ENCODE measurements at places on chromosomes 2 and 18.
A peak's percentile ranks its signal among the peaks of the same experiment; 100 is the strongest.

DNA sequence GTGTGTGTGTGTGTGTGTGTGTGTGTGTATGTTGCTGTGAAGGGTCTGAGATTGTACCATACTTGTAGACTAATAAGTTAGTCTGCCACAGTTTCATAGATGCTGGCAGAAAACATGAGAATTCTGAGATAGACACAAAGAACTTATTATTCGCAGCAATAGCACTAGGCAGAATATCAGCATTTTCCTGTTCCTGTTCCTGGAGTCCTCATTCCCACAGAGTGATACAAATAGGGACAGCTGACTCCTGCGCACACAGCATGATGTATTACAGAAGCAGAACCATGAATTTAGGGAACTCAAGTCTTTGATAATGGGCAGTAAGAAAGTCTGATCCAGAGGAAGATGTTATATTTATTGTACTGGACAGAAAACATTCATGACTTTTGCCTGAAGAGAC lies 1466.3 kb downstream of the DPP10 start:
- DNase-seq: no peak

- DNase-seq: no peak
Observed at GRCh38 chr18:29653671-29654215, 1388.8 kb downstream of the DSC3 start.

- DNase-seq: no peak
Observed at GRCh38 chr18:55396979-55397378, 191.0 kb downstream of the TCF4 start.

DNA sequence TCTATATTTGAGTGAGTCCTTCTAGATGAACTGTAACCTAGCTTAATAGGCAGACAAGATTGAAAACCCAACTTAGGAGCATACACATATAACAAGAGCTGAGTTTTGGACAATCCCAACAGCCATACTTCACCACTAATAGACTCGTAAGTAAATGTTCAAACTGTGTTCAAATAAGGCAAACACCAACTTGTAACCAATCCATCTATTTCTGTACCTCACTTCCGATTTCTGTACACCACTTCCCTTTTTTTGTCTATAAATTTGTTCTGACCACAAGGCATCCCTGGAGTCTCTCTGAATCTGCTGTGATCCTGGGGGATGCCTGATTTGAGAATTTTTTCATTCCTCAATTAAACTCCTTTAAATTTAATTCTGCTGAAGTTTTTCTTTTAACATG lies 1149.1 kb upstream of the NRXN1 start:
- no peak for DNase-seq

- no peak for DNase-seq
Observed at GRCh38 chr18:52008330-52008729, 331.7 kb upstream of the DCC start.

- no peak for DNase-seq
Observed at GRCh38 chr18:34033968-34034367, 190.7 kb downstream of the NOL4 start.

DNA sequence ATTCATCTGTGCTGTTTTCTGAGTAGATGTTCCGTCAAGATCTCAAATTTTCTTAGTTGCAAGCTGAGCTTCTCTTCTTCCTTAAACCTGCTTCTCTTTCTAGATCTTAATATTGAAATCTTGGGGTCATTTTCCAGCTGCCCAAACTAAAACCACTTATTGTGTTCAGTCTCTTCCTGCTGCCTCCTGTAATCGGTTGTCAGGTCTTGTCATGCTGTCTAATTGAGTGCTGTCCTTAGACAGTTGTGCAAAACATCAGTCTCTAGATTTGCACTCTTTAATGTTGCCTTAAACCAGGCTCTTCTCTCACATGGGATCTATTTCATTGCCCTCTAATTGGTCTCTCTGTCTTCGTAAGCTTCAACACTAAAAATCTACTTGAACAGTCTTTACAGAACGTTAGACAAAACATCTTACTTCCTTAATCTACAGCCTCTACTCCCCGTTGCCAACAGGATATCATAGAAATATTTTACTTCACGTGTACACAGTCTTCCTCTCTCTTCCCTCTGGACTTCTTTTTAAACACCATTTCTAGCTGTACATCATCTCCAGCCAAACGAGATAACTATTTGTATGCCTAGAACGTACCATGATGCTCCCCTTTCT lies 34.9 kb downstream of the GPD2 start:
- DNase-seq: no peak

- DNase-seq: no peak
Observed at GRCh38 chr2:121429119-121429903, 101.4 kb upstream of the RNU4ATAC start.

DNA sequence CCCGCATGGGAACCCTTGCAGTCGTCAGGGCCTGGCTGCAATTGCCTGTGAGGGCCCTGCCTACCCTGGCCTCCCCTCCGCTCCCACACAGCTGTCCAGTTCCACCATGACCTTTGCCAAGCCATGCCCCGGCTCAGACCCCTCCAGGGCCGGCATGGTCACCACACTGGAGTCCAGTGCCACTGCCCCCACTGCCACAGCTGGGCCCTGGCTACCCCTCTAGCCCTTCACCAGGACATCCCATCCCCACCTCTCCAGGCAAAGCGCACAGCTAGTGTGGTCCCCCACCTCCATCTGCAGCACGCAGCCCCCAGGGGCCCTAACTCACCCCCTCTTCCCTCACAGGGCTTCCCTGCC lies 70.3 kb upstream of the SMAD7 start:
- DNase-seq: no peak

DNA sequence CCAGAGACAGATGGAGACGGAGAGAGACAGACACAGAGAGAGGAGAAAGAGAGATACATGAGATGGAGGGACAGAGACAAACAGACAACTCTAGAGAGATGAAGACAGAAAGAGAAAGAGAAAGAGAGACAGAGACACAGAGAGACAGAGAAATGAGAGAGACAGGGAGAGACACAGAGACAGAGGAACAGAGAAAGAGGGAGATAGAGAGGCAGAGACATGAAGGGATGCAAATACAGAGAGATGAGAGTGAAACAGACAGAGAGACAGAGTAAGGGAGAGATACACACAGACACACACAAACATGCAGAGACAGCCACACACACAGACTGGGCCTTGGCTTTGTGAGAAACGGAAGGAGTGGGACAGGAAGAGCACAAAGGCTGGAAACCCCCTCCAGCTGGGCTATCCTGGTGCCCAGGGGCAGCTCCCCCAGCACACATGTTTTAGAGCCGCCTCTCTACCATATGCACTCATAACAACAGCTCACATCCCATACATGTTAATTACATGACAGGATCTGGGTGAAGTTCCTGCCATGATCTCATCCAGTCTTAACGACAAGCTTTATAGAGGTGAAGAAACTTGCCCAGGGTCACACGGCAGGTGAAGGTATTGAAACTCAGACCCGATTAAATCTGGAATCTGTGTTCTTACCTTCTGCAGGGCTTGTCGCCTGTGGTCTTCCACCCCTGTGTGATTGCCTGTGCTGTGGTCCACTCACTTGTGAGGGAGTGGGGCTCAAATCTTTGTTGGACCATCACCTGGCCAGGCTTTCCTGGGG lies 32.4 kb downstream of the IL18R1 start:
- DNase-seq: no peak

DNA sequence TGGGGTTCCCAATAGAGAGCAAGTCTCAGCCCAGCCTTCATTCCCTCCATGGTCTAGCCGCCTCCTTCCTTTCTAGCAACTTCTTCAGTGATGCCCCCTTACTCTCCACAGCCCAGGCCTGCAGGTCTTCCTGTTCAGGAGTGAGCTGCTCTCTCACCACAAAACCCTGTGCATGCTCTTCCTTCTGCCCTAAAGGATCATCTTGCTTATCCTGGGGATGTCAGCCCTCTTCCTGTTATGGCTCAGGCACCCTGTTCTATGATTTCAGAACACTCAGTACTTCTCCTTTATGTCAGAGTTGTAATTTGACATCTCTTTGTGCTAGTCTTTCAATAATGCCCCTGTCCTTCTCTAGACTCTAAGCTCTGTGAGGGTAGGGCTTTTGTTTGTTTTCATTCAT lies 19.4 kb downstream of the TMEM178A start:
- no peak for DNase-seq

- peak; percentile 37 for DNase-seq
Observed at GRCh38 chr18:79819968-79820351, 22.2 kb downstream of the KCNG2 start.

- DNase-seq: no peak
Observed at GRCh38 chr2:100643906-100644501, 81.2 kb downstream of the PDCL3 start.

- DNase-seq: no peak
Observed at GRCh38 chr2:38498045-38498481, 104.7 kb downstream of the HNRNPLL start.

DNA sequence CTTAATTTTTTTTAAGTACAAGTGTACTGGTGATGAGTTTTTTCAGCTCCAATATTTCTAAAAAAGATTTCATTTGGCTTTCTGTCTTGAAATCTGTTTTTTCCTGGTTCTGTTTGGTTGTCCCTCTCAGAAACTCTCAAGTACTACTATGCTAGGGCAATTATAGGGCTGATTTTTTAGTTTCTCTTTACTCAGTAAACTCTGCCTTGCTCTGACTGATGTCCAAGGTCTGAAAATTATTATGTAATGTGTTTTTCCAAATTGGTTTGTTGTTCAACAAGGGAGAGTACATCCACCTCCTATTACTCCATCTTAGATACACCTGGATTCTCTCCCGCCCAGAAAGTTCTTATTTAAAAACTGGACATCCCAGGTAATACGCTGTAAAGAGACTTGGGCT lies 877.7 kb downstream of the CBLN2 start:
- DNase-seq: no peak

GRCh38 chr18:67183398-67183797 lies 333.1 kb downstream of the DSEL start:
- no peak for DNase-seq

- no peak for DNase-seq
Observed at GRCh38 chr18:44996261-44996660, 315.6 kb downstream of the SETBP1 start.

DNA sequence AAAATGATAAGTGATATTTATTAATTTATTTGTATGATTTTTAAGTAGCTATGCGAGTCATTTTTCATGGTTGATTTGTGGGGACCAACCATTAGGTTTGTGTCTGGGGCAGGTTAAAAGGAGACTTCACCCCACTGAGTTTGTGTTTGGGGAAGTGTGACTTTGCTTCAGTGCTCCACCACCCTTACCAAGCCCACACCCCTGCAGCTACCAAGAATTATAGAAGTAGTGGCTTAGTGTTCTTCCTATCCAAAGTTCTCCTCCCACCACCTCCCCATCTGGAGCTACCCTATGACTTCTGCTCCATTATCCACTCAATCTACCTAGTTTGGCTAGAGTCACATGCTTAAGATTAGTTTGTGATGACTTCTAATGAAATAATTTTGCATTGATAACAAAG lies 182.1 kb upstream of the ZEB2 start:
- DNase-seq: no peak

GRCh38 chr18:57004366-57005121 lies 142.3 kb upstream of the BOD1L2 start:
- DNase-seq: peak; percentile 56

DNA sequence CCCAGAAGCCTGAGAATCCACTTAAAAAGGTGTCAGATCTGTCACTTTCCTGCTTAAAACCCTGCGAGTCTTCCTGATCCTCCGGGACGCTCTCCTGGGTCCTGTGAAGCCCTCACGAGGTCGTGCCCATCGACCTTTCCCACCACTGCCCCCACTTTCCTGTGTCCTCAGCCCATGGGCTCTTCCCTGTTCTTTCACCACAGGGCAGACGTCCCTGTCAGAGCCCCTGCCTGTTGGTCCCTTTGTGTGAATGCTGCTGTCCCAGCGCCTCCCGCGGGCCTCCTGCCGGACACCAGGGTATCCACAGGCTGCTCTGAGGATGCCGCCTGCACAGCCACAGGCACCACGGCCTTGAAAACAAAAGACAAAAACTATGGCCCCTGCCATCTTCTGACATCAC lies 125.6 kb downstream of the TMEM18 start:
- DNase-seq: no peak

GRCh38 chr18:74503137-74503536 lies 7.0 kb downstream of the CNDP2 start:
- DNase-seq: no peak

GRCh38 chr2:164696634-164697033 lies 75.4 kb upstream of the GRB14 start:
- DNase-seq: no peak

- no peak for DNase-seq
Observed at GRCh38 chr2:53896864-53897263, 37.1 kb upstream of the GPR75 start.

GRCh38 chr2:25700221-25700660 lies 26.9 kb upstream of the DTNB start:
- DNase-seq: peak; percentile 24

- DNase-seq: no peak
Observed at GRCh38 chr2:583666-584065, 93.5 kb downstream of the TMEM18 start.

DNA sequence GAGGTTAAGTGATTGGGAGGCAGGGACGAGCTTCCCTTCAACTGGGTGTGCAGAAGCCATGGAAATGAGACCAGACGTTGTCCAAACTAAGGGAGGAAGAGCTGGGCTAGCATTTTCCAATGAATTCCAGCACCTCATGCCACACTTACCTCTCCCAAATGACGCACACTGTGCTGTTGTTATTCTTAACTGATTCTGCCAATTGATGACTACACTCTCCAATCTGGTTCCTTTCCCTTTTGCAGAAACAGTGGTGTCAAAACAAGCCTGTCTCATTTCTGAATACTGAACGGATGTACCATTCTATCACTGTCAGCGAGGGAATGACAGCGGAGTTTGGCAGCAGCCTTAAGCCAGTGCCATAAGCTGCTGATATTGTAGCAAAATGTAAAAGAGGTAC lies 380.5 kb upstream of the HNRNPA3 start:
- peak; percentile 45 for DNase-seq

- DNase-seq: no peak
Observed at GRCh38 chr2:111017034-111017622, 103.6 kb upstream of the BCL2L11 start.

GRCh38 chr2:45889620-45890370 lies 238.3 kb downstream of the PRKCE start:
- no peak for DNase-seq

DNA sequence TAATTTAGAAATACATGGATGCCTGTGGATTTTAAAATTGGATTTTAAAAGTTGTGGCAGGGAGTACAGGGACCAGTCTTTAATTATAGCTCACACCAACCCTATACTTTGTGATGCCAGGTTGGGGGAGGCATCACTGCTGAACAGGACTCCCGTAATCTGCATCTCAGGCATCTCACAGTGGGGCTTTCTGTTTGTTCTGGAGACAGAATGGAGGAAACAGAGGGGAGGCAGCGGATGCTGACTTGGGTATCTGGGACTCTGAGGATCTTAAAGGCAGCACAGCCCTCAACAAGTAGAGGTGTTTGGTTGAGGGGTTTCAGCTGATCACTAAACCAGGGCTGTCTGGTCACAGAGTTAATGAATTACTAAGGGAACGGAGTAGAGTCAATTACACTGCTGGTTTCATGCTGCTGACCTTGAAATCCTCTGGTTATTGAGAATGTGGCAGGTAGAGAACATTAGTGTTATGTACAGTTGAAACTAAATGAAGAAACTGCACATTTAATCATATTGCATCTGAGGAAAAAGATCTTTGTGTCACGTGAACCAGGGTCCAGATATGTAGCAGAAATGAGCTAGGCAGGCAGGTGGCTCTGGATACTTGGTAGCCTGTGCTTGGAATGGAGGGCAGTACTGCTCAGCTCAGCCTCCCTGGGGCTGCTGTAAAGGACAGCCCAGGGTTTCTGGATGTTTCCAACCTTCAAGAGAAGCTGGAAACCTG lies 40.3 kb downstream of the FHOD3 start:
- DNase-seq: no peak

All from putamen (tissue), 1 donor.